ENCODE measurements at places on chromosomes 7 and 10.

GRCh38 chr7:108480311-108480710 is 24.1 kb upstream of the NRCAM start:
- no peak for DNase-seq

DNA sequence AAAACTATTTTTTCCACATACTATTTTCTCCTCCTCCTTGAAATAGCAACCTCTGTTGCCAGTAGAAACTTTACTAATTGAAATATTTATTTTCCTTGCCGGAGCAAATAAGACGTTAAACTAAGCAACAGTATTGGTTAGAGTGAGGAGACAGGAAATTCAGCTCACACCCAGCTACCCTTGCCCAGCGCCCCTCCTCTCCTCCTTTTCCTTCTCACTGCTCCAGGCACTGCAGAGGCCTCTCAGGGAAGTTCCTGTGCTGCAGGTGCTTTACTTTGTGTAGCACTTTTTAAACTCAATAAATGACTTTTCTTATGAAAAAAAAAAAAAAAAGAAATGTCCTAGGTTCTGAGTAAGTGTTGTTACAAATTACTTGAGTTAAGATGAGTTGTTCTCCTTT is 134.0 kb downstream of the SEMA3E start:
- no peak for DNase-seq

GRCh38 chr10:71750124-71750841 is 23.0 kb downstream of the VSIR start:
- DNase-seq = peak; percentile 22

- no peak for DNase-seq
Measured at GRCh38 chr10:121205625-121206024, 354.5 kb downstream of the WDR11 start.

DNA sequence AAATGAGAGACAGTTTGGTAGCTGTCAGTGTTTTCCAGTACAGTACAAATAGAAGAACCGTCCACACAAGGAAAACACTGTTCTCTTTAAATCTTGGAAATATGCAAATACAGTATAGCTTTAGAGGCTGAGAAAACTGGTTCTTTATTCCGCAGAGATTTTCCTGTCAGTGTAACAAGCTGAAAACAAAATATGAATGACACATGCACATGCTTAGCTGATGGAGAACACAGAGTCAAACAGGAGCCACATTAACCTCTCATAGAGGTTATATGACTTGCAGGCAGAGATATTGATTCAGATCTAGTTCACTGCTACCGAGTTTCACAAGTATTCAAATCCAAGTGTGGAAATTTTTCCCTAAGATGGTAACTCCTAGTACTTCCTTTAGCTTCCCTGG is 135.2 kb upstream of the C1QL3 start:
- no peak for DNase-seq

GRCh38 chr7:66265566-66265965 is 60.4 kb downstream of the TPST1 start:
- DNase-seq = no peak

DNA sequence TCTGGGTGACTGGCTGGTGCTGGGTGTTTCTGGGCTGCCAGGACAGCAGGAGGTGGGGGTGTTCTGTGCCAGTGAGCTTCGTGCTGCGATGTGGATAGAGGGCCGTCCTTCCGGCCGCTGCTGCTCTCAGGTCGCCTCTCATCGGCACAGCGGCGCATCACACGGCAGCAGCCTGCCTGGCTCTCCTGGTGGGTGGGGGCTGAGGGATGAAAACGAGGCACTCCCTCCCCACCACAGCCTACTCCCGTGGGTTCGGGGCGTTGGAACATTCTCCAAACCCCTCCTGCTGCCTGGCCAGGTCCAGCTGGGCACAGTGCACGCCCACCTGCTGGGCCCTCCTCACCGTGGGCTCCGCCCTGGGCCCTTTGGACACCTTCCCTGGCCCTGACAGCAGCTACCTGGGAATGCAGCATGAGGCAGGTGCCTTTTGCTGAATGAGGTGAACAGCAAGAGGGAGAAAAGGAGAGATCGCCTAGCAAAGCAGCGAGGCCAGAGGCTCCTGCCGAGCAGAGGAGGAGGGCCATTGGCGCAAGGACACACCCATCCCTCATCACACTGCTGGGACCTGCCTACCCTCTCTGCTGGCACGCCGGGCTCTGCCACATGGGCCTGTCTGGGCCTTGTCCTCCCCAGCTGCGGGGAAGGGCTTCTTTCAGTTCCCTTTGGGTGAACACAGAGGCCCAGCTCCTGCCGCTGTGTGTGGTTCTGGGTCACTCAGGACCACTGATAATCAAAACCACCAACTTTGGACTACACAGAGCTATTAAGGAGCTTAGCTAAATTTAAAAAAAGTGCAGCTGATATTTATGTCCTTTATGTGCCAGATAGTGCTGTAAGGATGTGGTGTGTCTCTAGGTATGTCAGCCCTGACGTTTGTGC is 33.4 kb downstream of the INPP5A start:
- DNase-seq = peak; percentile 38

DNA sequence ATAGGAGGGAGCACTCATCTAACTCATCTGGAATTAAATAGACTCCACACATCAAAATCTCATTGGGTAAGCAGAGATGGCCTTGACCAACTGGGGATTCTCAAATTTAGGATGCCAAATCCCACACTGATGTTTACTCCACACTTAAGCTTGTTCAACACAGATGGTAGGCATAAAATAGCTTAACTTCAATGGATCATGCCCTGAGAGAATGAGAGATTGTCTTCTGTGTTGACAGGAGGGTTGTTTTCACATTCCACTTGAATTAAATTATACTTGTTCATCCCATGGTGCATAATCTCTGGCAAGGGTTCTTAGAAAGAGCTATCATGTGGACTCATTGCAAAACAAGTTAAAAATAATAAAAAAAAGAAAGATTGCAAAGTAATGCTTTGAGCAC is 391.4 kb downstream of the PLXDC2 start:
- DNase-seq = no peak

- no peak for DNase-seq
Measured at GRCh38 chr10:12389154-12389734, 39.9 kb downstream of the CAMK1D start.

DNA sequence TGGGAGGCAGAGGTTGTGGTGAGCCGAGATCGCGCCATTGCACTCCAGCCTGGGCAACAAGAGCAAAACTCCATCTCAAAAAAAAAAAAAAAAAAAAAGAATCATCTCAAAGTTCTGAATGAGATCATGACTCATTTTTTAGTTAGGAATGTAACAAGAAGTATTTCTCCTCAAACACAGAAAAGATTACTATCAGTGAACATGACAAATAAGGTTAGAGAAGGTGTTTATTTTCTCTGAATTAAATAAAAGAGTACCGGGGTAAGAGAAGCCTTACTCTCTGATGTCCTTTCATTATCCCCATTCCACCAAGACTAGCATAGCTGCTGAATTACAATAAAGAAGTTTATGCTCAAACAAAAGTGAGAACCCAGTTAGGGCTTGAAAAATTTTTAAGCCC is 50.1 kb downstream of the IPMK start:
- DNase-seq = no peak

- no peak for DNase-seq
Measured at GRCh38 chr7:134741907-134742635, 37.4 kb upstream of the CALD1 start.

- no peak for DNase-seq
Measured at GRCh38 chr10:43214071-43214955, 52.6 kb downstream of the RASGEF1A start.

GRCh38 chr7:49371771-49372170 is 401.7 kb upstream of the VWC2 start:
- no peak for DNase-seq

- DNase-seq = peak; percentile 87
Measured at GRCh38 chr7:24939416-24939815, 40.6 kb downstream of the OSBPL3 start.

DNA sequence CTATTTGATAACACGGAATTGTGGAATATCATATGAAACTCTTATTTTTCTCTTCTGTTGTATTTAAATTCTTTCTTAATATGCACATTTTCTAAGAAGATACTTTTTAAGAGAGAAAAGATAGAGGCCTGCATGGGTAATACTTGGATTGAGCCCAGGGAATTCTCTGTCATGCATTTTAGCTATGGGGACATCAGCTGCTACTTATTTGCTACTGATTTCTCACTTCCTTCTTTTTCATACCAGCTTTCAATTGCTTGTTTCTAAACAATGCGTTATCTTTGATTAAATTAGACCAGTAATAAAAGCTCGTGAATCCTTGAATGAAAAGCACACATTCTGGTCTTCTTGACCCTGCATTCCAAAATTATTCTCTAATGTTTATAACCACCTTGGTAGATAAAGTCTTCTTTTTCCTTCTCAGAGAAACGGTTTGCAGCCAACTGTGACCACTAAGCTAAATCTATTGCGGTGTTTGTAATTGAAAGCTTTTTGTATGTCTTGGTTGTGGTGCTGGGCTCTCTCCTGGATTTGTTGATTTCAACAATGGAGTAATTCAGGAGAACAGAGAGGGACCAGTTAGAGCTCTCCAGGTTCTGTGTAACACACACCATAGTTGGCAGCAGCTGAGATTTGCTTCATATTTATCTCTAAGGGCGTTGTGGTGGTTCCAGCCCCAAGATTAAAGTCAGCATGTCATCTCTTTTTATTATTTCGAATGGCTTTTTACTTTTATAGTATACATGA is 139.3 kb downstream of the PPP1R9A start:
- DNase-seq = no peak

Measured in inflammatory macrophage treated with lipopolysaccharide for 1 hour (primary cell).